ENCODE measurements at places on chromosomes 1 and 21. TPM values are rescaled to one million over a fixed set of nuclear protein-coding genes. Genes with fewer than 3 reads are reported as not detected.

The CLCA4 gene
- total RNA-seq = not detected

The CDK18 gene
- total RNA-seq = 2.1 TPM

The PRAMEF7 gene
- total RNA-seq = not detected

The FAM43B gene
- total RNA-seq = not detected

The LCE1A gene
- not detected for total RNA-seq

The KAZN gene
- 12.1 TPM for total RNA-seq

The CTSS gene
- 903 TPM for total RNA-seq

Measured in subcutaneous adipose tissue (tissue), 4 donors.